ENCODE measurements at places on chromosomes 3 and 15.
A peak's percentile ranks its signal among the peaks of the same experiment; 100 is the strongest.

DNA sequence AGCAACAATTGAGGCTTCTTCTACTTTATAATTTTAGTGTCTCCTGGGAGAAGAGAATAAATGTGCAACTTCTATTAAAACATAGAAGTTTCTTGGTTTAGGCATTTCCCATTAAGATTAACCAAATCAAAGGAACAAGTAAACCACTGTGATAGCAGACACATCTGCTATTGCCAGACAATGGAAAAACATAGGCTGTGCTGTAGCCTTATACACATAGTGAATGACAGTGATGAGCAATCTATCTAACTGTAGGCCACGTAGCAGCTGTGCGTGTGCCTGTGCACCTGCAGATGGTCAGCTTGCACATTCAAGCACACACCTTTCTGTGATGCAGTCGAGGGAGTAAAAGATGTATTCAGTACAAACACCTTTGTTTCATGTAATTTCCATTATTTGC is 32.7 kb downstream of the GNB4 start:
- no peak for DNase-seq

DNA sequence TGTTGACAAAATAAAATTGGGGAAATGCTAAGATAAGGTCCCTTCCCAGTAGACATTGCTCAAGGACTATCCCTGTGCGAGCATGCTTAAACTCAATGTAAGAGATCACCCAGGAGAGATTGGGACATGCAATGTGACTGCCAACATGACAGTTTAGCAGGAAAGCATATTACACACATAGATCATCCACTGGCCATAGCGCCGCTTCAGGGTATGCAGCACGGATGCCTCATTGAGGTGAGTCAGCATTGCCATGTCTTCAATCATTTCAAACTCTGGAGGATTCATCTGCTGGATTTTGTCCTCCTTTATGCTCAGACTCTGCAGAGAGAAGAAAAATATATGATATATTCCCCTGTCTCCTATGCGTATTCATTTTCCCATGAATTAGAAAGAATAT is 8.9 kb downstream of the MYH15 start:
- no peak for DNase-seq

DNA sequence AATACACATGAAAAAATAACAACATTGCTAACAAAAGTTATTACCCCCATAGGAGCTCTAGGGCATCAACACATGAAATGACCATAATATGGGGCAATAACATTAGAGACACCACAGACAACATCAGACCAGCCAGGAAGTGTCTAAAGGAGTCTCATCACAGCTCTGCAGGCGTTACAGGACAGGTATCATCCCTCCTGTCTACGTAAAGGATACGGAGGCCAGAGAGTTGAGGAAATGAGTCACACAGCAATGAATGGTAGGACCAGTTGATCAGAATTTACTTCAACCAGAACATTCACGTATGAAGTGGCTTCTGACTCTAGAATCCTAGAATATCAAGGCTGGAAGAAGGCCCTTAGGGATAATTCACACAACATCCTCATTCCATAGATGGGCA is 1.8 kb downstream of the NME9 start:
- DNase-seq = no peak

DNA sequence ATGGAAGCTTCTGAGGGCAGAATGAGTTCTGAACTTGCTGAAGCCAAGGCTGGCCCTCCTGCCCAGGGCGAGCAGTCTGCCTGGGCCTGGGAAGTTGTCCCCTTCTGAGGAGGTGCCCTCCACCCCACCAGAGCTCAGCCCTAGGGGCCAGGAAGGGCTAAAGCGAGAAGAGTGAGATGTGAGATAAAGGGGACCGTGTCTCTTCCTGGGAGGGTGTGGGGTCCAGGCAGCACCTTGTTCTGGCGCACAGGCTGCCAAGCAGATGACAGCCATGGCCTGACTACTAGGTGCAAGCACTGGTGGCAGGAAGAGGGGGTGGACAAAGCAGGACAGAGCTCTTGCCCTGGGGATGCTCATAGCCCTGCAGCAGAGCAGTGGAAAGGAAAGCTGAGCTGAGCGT is 3.7 kb downstream of the PAK6 start:
- DNase-seq = no peak

DNA sequence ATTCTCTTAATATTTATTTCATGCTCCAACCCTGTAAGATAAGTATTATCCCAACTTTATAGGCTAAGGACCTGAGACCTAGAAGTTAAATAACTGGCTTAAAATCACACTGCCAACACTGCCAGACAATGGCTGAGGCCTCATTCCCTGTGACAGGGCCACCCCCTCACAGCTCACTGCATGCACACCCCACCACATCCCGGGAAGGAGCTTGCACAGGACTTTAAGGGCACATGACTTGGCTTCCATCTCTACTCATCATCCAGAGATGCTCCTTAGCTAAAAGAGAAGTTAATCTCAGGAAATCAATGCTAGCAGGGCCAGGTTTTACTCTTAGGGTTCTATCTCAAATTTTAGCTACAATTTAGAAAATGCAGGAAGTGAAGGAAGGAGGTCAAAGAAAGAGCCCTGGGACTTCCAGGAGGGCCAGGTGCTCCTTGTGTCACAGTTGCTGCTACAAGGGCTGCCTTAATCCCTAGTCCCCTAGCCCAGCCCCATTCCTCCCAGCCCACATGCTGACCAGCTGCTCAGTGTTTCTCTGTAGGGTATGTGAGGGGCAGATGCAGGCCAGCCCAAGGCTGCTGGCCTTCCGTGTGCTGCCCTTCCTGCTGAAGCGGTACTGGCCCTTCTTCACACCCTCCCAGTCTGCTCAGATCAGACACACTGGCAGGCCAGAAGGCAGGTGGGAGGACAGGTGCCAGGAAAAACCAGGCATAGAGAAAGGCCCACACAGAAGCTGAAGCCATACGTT is 53.5 kb downstream of the WWTR1 start:
- DNase-seq = no peak

DNA sequence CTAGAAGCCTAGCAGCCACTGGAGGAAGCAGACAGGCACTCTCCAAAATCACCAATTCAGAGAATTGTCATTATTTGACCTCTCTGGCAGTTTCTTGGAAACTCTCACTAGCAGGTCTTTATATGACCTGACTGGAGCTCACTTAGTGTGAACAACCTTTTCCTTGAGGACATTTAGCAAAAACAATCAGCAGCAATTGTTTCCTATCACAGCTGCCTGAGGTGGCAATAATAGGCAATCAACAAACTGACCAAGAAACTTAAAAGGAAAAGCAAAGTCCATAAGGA is 162.4 kb upstream of the STT3B start:
- DNase-seq = no peak

DNA sequence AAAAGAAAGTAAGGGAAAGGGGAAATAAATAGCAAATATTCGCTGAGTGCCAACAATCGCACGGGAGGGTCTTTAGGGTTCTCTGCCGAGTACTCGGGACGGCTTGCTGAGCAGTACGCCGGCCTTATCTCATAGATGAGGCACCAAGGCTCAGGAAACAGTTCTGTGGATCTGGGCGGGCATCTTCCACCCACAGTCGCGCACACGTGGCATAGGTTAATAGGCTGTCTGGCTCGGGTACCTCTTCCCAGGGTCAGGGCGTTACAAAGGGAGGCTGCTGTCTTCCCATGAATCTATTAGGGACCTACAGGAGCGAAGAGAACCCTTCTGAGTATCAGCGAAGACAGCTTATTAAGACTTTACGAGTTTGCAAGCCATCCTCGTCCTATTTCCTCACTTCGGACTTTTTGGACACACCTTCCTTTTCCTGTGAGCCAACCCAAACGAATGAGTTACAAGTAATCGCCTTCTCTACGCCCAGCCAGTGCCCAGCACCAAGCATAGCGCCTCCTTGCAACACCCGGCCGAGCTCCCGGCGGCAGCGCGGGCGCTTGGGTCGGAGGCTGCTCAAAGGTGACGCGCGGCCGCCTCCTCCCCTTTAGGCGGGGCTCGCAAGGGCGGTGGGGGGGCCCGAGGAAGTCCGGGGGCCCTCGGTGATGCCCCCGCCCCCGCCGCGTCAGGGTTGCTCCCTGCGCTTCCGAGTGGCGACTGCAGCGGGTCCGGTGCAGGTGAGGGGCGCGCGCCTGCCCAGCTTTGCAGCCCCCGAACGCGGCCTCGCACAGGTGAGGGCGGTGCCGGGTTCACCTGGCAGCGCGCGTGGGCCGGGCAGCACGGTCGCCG is at the start of gene MCTP2:
Gene MCTP2, plus strand, starts transcription at position 679 of the 840 bp plus-strand sequence. CDS start 66,705 bp downstream, outside the sequence.
- peak; percentile 63 for DNase-seq

DNA sequence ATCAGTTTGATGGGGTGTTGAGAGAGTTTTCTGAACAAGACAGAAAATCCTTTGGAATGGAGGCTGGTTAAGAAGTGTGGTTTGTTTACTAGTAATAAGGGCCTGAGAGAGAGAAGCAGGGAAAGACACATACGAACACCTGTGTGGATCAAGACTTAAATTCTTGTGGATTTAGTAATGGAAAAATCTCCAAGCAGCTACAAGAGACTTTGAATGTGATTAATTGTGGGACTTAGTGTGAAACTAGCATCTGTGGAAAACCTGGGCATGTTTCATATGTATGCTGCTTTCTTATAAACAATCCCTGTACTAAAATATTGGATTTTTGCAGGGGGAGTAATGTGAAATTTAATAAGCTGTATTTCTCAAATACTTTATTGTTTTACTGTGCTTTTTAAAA is 399.1 kb downstream of the SI start:
- DNase-seq = no peak

DNA sequence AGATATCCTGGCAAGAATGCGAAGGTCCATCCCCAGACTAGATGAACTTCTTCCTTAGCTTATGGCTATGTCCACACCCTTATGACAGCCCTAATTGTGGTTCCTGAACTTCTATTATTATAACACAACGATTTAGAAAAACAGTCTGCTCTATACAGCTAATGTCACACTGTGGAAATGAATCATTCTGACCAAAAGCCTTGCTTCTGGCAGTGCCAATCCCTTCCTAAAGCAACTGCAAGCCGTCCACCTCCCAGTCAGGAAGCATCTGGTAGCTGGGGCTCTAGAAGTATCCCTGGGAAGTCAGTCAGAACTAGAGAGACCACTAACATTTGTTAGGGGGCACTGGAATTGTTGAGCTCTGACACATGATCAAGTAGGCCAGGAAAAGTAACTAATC is 45.0 kb downstream of the MYO5A start:
- no peak for DNase-seq

GRCh38 chr3:47056705-47057104 is 77.2 kb downstream of the NBEAL2 start:
- no peak for DNase-seq

DNA sequence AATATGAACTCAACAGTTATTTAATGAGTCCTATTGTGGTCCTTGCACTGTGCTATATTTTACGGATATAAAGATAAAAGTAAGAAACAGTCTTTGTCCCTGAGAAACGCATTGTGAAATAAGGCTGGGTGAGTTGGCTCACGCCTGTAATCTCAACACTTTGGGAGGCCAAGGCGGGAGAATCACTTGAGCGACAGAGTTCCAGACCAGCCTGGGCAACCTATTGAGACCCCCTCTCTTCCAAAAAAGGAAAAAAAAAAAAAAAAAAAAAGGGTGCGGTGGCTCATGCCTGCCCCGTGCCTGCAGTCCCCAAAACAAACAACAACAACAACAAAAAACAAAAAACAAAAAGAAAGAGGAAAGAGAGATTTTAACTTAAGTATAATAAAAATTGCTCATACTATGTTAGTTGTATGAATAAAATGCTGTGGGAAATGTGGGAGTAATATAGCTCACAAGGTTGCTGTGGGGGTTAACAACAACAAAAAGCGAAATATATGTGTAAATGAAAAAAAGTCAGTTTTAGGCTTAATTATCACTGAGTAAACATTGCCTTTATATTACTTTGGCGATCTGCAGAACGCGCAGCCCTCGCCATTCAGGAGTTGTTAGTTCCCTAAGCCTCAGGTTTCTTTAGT is 461 bp upstream of the FNDC3B start:
- DNase-seq = no peak

DNA sequence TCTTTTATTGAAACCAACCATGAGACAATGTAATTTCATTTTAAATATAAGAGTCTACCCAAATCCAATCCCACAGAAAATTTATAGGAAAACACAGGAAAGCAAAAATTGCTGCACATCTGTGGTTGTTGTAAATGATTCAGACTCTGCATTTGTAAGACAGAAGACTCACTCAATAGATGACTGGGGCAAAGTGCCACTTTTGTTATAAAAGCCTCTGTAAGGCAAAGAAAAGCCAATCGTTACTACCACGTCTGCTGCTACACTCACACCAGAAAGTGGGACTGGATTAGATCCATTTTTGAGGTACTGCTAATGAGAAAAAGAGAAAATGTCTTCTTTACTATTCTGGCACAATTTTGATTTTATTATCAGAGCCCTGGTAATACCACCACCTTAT is 74.9 kb downstream of the SEMA6D start:
- DNase-seq = no peak

DNA sequence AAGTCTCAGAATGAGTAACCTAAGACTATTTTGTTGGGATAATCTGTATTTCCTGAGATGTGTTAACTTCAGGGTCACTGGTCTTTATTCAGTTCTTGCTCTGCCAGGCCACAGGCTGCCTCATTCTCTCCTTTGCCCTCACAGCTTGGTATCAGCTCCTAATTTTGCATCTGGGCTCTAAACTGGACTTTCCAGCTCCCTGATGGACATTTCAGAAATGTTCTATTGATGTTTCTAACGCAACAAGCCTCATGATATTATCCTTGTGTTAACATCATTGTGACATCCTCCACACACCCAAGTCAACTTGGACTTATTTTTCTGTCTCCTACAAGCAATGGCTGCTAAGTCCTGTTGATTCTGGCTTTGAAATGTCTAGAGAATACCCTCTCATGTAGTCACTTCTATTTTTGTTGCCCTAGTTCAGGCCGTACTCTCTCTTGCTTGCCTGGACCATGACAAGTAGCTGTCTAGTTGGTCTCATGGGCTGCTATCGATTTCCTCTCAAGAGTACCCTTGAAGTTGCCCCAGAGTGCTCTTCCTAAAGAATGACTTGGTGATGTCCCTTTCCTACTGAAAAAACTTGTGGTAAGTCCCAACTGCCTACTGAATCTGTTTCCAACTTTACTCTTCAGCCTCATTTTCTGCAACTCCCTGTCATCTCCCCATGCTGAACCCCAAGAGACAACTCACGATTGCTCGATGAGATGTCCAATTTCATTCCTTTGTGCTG is 52.7 kb downstream of the CHST2 start:
- no peak for DNase-seq

- no peak for DNase-seq
Measured at GRCh38 chr15:51353976-51354375, 12.5 kb downstream of the GLDN start.

DNA sequence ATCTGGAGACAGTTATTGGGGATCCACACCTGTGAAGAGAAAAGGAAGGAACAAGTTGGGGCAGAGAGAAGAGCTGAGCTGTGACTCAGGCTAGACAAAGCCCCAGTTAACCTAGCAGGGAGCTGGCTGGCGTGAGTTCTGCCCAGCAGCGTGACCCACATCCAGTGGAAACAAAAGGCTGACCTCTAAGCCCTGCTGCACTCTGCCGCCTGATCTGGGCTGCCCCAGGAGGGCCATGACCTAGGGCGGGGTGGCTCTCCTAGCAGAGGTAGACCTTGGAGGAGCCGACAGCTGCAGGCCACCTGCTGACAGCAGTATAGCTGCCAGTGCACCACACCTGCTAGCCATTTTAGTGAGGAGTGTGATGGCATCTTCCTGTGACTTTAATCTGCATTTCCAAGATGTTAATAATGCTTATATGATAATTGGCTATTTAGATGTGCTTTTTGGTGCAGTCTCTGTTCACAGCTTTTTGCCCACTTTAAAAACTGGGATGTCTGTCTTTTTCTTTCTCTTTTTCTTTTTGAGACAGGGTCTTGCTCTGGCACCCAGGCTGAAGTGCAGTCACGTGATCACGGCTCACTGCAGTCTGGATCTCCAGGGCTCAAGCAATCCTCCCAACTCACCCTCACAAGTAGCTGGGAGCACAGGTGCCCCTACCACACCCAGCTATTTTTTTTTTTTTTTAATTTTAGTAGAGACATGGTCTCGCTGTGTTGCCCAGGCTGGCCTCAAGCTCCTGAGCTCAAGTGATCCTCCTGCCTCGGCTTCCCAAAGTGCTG is 78.1 kb downstream of the LSM3 start:
- DNase-seq = no peak

Data from left kidney (tissue), 8 donors.